Effector memory CD4-positive, alpha-beta T cell (primary cell): ENCODE measurements at places on chromosomes 1 and 21.

GRCh38 chr1:35688161-35688560, 30.5 kb downstream of the C1orf216 start:
- no peak for DNase-seq

DNA sequence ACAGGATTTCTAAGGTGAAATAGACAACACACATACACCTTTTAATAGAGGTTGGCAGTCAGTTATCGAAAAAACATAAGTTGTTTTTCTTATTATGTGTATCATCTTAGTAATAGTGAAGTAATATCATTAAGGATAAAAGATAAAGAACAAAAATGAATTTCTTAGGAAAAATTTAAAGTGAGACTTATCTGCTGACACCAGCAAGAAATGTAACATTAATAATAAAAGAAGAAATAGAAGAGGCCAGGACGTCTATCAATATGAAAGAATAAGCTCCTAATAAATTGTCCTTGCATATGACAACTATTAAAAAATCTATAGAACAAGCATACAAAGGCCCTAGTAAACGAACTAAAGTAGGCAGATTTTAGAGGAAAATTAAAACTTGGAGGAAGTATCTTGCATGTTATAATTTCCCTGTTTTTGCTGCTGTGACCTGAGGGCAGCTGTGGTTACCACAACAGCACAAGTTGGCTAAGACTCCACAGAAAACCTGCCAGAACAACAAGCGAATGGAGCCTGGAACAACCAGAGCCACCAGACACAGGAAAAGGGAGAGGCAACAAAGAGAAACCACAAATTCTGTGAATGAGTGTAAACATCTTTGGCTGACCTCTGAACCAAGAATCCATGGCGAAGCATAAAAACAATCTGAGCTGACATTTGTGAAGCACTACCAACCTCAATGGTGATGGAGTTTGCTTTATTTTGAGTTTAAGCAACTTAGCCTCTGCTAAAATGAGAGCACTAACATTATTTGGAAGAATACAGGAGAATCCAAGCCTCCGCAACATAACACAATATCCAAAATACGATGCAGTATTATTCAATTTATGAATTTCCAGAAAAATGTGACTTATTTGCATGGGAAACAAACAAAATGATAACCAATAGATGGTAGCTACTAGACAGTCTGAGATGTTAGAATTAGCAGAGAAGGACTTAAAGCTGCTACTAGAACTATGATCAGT, 207.5 kb downstream of the KCNT2 start:
- DNase-seq = no peak

- no peak for DNase-seq
Measured at GRCh38 chr1:91567583-91567982, 66.9 kb downstream of the CDC7 start.

GRCh38 chr1:41720861-41721410, 197.8 kb downstream of the HIVEP3 start:
- no peak for DNase-seq

DNA sequence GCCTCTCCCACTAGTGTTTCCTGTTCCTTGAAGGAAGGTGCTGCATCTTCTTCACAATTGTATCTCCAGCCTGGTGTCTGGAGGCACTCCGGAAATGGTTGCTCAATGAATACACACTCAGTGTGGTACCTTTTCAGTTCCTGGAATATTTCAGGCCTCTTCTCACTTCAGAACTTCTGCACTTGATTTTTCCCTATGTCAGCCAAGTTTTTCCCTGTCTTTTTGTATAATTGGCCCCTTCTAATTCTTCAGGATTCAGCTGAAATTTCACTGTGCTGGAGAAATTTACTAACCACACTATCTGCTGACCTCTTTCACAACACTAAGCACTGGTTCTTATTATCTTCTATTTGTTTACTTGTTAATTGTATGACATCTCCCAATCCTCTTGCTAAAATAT, 61.2 kb upstream of the MAP10 start:
- DNase-seq = no peak

- no peak for DNase-seq
Measured at GRCh38 chr1:53567851-53568250, 108.7 kb downstream of the DMRTB1 start.

DNA sequence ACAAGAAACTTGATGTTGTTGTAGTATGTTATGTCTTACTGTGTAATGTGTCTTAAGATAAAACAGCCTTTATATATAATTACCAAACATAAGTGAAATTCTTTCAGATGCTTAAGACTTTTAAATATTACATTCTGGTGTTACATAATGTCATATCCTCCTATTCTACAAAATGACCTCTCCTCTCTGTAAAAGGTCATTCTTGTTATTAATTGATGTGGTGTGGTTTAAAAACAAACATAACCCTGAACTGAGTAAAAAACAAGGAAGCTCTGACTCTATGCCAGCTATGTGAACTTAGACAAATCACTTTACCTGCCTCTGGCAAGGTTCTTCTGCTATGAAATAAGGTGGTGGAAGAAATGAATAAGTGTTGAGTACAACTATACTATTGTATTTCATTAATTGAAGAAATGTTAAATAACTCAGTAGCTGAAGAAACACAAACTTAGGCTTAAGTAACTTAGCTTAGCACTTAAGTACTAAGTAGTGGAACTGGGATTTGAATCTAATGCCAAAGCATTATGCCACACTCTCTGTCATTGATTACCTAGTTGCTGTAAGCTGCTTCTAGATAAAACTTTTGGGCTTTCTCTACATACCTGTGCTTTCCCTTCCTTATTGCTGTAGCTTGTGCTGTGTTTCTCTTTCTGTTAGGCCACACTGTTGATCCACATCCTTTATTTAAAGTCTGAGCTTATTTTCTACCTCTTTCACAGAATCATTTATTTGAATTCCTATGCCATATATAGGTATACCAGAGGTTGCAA, 859 bp upstream of the ANGPTL1 start:
- no peak for DNase-seq

GRCh38 chr1:203282720-203283542, 22.4 kb upstream of the BTG2 start:
- DNase-seq = no peak

- DNase-seq = no peak
Measured at GRCh38 chr1:83701355-83701754, 297.6 kb downstream of the TTLL7 start.

DNA sequence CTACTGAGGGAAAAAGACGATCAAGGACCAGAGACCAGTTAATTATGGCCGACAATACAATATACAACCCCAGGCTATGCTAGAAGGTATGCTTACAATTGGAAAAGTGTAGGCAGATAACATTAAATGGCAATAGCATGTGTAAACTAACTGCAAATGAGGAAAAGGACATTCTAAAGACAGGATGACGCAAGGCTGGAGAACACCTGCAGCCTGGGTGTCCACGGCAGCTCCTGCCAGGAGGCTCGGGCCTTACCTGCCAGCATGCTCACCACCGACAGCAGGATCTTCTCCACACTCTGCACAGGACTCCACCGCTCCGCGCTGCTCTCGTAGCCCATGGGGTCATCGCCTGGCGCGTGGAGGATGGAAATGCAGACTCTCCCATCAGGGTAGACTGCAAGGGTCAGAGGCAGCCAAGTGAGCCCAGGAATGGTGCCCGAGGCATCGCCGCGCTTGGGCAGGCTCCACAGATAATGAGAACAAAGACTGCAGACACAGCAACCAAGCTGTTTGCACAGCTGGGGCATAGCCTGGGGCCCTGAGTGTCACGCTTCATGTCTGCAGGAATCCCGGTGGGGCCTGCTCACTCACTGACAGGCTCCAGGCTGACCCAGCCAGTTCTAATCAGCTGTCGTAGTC, 28.2 kb downstream of the UBE2G2 start:
- DNase-seq = no peak

- DNase-seq = peak; percentile 46
Measured at GRCh38 chr1:119885903-119886783, 10.2 kb downstream of the ADAM30 start.

- no peak for DNase-seq
Measured at GRCh38 chr1:20390589-20391331, 95.2 kb downstream of the CAMK2N1 start.

DNA sequence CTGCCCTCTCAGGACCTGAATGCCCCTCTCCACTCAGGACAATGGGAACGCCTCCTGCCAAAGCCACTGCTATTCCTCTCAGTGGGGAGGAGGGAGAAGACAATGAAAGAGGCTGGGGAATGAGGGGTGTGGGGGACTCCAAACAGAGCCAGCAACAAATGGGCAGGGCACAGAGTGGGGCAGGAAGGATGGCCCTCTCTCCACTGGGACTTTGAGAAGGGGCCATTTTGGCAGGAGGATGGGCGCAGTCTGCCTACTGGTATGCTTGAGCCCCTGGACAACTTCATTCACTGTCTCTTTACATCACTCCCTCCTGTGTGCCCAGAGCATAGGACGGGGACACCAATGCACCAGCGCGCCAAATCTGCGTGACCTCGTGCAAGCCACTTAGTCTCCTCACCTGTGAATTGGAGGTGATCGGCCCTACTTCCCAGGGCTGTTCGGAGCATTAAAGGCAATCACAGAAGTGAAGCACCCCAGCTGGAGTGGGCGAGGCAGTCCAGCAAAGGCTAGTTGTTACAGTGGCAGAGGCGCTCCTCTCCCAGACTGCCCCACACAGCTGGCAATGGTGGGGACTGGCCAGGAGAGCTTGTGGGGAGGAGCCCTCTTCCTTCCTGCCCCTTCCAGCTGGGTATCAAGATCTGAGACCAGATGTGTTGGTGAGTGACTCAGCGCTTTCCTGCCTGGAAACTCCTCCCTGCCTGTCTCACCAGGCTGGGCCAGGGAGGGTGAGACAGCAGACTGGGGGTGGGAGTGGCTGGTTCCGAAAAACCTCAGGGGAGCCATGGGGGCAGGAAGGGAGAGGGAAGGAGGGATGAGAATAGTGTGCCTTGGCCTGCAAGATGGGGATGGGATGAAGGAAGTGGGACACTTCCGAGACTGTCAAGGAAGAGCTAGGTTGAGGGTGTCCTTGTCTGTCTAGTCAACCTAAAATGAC, 22.4 kb upstream of the SYNC start:
- no peak for DNase-seq

DNA sequence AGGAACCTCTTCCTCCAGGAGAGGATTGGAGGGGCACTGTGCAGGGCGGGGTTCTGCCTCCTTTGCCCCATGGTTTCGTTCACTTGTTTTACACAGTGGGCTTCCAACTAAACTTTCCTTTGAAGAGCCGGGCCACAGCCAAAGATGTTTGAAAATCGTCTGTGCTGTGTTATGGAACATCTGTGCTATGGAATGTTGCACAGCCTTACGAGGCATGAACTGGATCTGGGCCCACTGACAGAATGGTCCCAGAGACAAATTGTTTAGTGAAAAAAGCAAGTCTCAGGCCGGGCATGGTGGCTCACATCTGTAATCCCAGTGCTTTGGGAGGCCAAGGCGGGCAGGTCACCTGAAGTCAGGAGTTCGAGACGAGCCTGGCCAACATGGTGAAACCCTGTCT, 12.6 kb upstream of the MEF2D start:
- DNase-seq = no peak

DNA sequence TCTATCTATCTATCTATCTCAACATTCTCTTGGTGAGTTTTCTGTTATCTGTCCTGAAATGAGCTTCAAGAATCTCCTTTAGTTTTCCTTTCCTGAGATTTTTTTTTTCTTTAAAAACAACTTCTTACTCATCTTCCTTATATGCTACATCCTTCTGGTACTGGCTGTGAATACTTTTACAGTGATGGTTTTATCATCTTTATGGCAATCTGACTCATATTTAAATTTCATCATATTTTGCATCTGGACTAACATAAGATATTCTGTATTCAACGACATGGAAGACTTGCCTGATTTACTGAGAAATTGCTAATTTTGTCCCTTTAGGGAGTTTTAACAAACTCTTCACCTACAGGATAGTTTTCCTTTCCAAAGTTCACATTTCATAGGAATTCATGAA, 33.0 kb downstream of the PDE4B start:
- DNase-seq = no peak

- DNase-seq = no peak
Measured at GRCh38 chr1:54246116-54246721, 46.3 kb downstream of the MRPL37 start.

DNA sequence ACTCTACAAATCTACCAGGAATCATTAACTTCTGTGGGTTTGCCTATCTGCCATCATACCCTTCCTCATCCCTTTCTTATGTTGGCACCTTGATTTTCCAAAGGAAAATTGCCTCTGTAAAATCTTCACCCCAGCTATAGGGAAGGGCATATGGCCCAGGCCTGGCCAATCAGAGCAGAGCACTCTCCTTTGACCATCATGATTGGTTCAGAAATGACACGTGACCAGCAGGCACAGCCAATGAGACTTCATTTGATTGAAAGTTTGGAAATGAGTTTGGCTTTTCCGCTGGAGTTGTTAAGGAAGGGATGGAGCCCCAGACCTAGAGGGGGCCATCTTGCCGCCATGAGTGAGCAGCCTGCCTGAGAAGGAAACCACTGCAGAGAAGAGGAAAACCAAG, 35.1 kb upstream of the IFFO2 start:
- no peak for DNase-seq

- DNase-seq = no peak
Measured at GRCh38 chr1:217273866-217274265, 357.0 kb downstream of the GPATCH2 start.

GRCh38 chr1:116284819-116285390, 88.1 kb upstream of the ATP1A1 start:
- DNase-seq = no peak

GRCh38 chr1:109509176-109510134, at the start of gene AMIGO1:
TSS of gene AMIGO1 (minus strand) at chr1:109509727. CDS start at chr1:109508912, 815 bp downstream.
- DNase-seq = peak; percentile 45
